ENCODE measurements at places on chromosomes 6 and 20.
A peak's percentile ranks its signal among the peaks of the same experiment; 100 is the strongest.

- DNase-seq: peak; percentile 81
Measured at GRCh38 chr20:3786665-3787323, at the start of gene CENPB. CENPB (minus strand) TSS chr20:3786740; CDS start chr20:3786483, 257 bp downstream.

DNA sequence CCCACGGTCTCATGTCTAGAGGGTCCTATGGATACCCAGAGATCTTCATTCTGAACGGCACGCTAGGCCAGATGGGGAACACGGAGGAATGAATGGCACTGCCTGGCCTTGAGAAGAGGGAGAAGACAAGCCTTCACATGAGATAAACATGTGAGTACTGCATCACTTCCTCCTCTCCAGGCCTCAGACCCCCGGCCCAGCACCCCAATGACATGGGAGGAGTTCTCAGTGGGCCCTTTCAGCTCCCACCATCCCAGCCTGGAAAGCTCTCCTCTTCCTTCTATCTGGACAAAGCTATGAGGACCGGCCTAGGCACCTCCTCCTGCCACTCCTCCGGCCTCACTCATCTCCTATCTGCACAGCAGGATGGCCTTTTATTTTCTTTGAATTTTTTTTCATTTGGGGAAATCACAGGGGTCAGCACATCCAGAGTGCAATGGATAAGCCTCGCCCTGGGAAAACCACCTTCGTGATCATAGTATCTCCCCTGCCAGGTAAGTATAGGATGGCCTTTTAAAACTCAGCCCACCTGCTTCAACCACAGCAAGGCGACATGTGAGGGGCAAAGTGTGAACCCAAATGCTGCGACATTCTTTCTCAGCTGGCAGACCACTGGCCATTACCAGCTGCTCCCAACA is 39.2 kb upstream of the CDKN1A start:
- no peak for DNase-seq

GRCh38 chr20:50654904-50655303 is 36.4 kb downstream of the RIPOR3 start:
- no peak for DNase-seq

DNA sequence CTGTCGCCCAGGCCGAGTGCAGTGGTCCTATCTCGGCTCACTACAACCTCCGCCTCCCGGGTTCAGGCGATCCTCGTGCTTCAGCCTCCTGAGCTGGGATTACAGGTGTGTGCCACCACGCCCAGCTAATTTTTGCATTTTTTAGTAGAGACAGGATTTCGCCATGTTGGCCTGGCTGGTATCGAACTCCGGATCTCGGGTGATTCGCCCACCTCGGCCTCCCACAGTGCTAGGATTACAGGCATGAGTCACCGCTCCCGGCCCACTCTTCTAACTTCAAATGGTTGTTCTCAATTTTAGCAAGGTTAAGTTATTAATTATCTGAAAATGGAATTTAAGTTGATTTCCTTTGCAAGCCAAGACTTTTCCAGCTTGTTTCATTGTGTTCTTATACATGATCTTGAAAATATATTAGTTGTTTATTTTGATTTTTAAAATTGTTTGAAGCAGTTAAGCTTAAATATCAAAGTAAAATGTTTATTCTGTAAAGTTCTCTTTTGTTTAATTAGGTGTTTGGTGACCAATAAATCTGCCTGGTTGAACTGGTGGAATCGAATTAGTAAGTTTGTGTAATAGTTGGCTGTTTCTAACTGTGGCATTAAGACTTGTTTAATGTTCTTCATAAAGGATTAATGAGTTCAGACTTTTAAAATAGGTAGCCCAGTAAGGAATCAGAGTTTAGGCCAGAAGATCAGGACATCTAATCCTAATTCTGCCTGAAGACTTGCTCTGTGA is 2.3 kb downstream of the PM20D2 start:
- no peak for DNase-seq

DNA sequence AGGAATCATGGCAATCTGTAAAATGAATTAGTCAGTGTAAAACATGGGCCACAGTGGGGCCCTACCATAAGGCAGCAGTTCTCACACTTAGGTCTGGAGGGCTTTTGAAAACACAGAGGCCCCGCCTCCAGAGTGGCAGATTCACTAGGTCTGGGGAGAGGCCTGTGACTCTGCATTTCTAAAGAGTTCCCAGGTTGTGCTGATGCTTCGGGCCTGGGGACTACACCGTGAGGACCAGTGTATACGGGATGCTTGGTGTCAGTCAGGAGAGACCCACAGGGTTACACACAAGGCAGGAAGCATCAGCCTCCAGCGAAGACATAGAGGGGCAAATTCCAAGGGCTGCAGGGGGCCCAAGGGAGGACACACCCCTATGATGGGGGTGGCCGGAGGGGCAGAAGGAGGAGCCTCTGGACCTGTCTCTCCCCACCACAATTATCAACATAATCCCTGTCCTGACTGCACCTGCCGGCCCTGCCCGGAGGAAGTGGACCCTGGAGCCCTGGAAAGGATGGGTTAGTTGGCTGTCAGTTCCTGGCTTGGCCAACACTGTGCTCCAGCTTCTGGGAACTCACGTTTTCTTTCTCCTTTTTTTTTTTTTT is 46.7 kb downstream of the FGD2 start:
- no peak for DNase-seq

DNA sequence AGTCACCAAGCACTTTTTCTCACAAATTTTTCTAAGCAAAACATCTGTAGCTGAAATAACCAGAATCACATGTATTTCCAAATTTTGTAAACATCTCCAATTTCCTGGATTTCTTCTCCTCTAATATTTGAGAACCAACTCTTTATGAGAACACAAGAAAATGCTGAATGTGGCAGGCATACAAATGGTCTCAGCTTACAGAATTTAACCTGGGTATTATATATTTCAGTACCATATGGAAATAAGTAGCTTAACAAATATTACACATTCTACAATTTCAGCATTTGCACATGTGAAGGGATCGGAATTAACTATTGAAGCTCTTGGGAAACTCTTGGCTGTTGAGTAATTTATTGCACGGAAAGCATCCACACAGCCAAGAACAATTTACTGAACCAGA is 92.5 kb downstream of the TBXT start:
- no peak for DNase-seq

GRCh38 chr6:147285087-147285855 is 81.1 kb downstream of the STXBP5 start:
- no peak for DNase-seq

GRCh38 chr6:30152910-30153610 is 8.0 kb downstream of the TRIM10 start:
- no peak for DNase-seq

DNA sequence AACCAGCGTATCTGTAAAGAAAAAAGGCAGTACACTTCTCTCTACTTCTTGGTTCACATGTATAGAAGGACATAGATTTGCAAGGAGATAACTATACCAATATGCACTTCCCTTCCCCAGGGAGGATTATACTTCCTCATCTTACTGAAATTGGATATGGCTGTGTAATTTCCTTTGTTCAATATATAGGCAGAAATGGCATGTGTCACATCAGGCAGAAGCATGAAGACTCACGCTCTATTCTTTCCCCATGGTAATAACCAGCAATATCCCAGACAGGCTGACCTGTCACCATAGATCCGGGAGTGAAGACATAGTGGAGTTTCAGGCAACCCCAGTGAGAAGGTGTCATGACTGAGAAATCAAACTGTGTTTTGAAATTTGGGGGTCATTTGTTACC is 518.3 kb downstream of the KIF16B start:
- DNase-seq: no peak

DNA sequence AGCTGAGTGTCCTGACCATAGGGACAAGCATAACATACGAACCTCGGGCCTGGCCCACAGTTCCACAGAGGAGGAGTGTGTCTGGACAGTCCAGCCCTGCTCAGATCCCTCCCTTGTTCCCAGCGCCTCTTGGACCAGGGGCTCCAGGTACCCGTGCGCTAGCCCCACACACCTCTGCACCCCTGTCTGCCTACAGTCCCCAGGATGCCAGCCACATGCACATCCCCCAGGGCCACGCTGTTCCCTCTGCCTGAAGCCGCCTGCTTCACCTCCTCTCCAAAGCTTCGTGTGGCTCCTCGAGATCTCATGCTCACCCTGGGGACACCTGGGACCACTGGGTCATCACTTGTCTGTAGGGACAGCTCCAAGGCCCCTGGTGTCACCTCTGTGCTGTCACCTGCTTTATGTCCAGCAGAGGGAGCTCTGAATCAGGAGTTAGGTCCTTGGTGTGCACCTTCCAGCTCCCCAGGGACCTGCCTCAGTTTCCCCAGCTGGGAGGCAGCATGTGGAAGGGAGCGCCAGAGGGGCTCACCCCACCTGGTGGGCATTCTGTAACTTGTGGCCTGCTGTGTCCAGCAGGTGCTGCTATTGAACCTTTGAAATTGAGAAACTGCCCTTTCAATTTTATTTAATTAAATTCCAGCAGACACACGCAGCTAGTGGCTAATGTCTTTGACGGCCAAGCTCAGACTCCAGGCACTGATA is 7.3 kb upstream of the YTHDF1 start:
- peak; percentile 30 for DNase-seq

DNA sequence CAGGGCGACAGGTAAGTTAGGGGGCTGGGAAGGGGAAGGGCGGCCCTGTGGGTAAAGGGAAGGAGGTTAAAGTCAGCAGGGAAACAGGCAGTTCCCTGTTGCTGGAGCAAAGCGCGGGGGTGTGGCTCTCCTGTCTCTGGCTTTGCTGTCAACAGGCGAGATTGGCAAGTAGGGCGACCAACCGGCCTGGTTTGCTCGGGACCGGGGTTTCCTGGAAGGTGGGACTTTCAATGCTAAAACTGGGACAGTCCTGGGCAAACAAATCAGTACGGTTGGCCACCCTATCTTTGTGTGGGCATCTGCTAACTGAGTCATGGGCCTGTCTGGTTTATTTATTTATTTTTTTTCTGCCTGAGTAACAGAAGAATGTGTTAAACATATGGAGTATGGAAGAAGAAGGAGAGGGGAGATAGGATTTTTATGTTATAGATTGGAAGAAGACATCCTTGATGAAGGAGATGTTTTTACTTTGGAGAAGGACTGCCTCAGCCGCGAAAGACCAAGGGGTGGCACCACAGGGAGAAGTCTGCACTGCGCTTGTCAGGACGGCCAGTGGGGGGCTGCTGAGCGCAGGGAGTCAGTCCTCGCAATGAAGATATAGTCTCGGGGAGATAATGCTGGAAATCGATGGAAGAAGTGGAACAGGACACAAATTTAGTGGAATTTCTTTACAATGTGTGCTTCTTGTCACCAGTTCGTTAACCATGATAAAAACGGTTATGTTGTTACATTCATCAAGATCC is 43.4 kb upstream of the ESR1 start:
- DNase-seq: peak; percentile 57

GRCh38 chr6:25536781-25537180 is 115.2 kb upstream of the SCGN start:
- DNase-seq: no peak

GRCh38 chr6:24900917-24901697 is 34.7 kb downstream of the RIPOR2 start:
- DNase-seq: no peak

GRCh38 chr6:136365776-136366354 is 76.2 kb upstream of the BCLAF1 start:
- DNase-seq: peak; percentile 68

DNA sequence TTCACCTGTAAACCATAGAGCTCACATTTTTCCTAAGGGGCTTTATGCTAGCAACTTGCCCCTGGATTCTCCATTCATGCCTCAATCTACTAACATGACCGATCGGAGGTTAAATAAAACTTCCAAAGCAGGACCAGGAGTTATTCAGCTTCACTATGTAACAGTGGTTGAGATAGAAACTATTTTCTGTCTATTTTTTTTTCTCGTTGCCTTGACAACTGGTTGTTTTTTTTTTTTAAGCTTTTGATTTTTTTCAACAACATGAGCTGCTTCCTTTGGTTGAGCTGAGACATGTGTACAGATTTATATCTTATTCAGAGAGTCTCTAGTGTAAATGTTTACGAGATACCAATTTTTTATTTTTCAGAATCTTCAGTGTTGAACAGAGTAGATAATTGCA is 85.7 kb downstream of the SHLD1 start:
- no peak for DNase-seq

GRCh38 chr6:38056361-38056760 is 236.8 kb downstream of the ZFAND3 start:
- no peak for DNase-seq

- no peak for DNase-seq
Measured at GRCh38 chr6:135481783-135482369, 15.7 kb downstream of the AHI1 start.

DNA sequence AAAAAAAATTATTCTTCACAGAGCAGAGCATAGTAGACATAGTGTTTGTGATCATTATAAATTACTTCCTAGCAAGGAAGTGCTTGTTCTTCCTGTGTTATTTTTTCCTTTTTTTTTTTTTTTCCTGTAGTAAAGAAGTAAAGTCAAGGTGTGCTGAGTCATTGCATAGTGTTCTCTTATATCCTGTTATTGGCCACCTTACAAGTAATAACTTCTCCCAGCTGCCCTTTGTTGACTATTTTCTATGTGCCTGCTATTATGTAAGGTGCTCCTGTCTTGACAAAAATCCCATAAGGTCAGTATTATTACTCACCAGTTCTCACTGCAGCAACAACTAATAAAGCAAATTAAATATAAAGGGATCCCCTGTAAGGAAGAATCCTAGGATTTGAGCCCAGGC is 195.3 kb downstream of the GJA1 start:
- DNase-seq: no peak

DNA sequence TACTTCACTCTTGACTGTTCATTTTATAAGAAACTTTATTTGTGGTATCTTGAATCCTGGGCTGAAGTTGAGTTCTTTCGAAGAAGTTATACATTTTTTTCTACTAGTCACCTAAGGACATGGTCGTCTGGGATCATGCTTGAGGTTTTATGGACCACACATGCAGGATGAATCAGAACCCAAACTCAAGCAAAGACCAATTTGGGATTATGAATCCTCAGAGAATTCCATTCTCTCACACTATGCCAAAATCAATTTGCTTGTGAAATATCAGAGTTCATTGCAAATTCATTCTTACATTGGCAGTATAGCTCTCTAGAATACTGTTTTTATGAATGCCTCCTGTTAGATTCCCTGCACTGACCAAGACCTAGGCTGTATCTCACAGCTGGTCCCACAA is 114.3 kb upstream of the HDAC2 start:
- DNase-seq: no peak

- no peak for DNase-seq
Measured at GRCh38 chr6:27205375-27206278, 41.9 kb upstream of the PRSS16 start.

- DNase-seq: no peak
Measured at GRCh38 chr6:137028912-137029311, 15.9 kb downstream of the IL20RA start.
